NCI-H2171 (cell line): ENCODE measurements at places on chromosomes 5 and 9.

DNA sequence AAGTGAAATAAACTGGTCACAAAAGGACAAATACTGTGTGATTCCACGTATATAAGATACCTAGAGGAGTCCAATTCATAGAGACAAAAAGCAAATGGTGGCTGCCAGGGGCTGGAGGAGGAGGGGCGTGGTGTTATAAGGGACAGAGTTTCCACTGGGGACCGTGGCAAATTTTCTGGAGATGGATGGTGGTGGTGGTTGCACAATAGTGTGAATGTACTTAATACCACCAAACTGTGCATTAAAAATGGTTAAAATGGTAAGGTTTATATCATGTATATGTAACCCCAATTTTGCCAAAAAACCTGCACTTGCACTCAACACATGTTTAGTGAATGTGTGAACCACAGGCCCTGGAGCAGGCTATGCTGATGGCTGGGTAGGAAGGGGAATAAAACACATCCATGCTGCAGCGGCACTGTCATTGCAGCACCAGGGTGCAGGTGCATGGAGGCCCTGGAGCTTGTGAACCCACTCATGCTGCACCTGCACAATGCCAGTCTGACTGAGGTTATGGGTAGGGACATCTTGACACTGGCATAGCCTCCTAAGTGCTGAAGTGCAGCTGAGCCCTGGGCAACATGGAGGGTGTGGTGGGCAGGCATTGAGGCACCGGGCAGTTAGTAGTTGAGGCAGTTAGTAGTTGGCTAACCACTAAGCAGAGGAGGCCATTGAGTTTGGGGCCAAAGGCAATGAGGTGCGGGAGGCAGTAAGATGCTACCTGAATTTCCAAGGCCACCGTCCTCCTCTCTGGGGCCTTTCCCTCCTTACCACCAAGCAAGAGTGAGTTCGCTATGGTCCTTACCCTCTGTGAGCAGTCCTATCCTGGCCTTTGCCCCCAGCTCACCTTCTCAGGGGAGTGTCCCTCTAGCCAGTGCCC lies 3.5 kb upstream of the PHF2 start:
- DNase-seq = no peak

DNA sequence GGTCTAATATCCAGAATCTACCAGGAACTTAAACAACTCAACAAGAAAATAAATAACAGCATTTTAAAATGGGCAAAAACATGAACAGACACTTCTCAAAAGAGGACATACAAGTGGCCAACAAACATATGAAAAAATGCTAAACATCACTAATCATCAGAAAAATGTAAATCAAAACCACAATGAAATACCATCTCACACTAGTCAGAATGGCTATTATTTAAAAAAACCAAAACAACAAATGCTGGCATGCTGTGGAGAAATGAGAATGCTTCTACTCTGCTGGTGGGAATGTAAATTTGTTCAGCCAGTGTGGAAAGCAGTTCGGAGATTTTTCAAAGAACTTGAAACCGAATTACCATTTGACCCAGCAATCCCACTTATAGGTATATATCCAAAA lies 63.1 kb downstream of the ADAMTS6 start:
- no peak for DNase-seq

GRCh38 chr5:39270225-39270848 lies 51.0 kb upstream of the FYB1 start:
- no peak for DNase-seq

DNA sequence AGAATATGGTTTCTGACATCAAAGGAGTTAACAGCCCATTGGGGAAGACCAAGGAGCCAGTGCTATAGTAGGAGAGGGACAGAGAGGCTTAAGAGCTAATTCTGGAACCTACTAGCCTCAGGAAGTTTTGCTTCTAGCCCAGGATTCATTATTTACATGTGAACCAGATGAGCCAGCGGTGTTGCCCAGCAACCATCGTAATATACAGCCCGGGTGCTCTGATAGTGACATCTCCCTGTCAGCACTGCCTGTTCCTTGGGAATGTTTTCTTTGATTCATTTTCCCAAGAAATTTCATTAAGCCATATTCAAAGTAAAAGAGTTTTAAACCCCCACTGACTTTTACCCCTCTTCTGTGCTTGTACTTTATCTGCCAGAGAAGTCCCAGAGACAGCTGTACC lies 217.4 kb upstream of the ADAMTSL1 start:
- DNase-seq = no peak

DNA sequence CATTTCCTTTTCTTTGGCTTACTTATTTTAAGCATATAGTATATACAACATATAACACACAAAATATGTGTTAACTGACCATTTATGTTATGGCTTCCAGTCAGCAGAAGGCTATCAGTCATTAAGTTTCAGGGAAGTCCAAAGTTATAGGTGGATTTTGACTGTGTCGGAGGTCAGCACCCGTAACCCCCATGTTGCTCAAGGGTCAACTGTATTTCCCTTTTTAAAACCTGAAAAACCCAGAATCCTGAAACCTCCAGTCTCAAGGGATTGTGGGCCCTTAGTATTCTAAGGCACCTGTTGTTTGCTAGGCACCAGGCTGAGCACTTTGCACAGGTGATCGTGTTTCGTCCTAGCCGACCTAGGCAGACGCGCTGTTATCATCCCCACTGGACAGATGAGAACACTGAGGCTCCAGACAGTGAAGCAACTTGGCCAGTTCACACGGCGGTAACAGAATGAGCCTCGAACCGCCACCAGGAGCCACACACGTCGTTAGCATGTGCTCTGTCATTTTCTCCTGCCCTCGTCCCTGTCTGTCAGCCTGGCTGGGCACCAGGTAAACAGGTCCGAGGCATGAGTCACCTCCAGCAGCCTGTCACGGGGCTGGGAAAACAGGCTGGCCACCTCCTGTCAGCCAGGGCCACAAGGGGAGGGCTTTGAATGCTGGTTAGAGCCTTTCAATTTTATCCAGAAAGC lies 39.9 kb downstream of the DUSP1 start:
- no peak for DNase-seq

- DNase-seq = no peak
Observed at GRCh38 chr5:66830636-66831035, 234.4 kb downstream of the MAST4 start.

DNA sequence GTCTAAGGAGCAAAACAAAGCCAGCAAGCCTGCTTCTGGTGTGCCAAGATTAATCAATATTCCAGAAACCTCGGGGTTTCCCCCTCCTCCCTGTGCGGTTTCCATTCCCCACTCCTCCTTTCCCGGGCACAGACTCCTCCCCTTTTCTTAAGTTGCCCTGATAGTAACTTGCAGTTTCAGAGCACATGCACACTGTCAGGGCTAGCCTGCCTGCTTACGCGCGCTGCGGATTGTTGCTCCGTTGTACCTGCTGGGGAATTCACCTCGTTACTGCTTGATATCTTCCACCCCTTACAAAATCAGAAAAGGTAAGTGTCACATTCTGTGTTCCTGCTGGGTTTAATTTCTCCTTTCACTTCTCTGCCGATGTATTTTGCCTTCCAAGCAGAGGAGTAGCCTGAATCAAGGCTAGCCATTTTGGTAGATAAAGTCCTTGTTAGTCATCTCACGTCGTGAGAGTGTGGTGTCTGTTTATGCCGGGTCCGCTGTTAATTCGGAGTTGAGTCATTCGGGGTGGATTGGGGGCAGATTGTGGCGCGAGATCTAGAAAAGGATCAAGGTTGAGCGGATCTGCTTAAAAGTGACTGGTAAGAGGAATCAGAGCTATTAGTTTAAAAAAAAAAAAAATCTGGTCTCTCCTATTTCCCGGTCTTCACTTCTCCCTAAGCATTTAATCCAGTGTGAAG lies at the start of gene SLC1A3:
TSS of gene SLC1A3 (plus strand) at position 179 of the 686 bp plus-strand sequence. CDS start 1,818 bp downstream, outside the sequence.
- DNase-seq = no peak

DNA sequence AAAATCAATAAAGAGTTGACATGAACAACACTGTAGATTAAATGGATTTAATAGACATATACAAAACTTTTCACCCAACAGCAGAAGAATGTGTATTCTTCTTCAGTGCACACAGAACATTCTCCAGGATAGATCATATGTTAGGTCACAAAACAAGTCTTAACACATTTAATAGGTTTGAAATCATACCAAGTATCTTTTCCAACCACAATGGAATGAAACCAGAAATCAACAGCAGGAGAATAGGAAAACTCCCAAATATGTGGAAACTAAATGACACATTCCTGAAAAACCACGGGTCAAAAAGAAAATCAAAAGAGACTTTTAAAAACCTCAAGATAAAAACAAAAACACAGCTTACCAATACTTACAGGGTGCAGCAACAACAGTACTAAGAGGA lies 790.1 kb upstream of the ZNF608 start:
- no peak for DNase-seq

GRCh38 chr9:38756702-38757101 lies 36.8 kb upstream of the FAM240B start:
- no peak for DNase-seq

GRCh38 chr5:90131383-90132133 lies 278.0 kb downstream of the CETN3 start:
- no peak for DNase-seq

DNA sequence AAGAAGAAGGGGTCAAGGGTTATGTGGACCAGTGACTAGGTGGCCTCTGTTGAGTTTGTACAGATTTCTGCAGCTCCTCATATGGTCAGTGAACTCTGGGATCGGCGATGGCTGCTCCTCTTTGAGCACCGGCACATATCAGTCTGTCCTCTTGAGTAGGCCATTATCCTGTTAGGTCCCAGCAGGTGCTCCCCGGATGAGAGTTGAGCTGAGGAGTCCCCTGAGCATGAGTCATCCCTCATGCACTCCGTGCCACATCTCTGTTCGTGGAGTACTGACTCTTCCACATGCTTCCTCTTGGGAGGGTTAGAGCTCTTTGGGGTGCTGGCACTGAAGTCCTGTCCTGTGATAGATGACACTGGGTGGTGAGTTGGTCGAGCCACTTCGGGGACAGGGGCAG lies 143.7 kb downstream of the PTTG1 start:
- DNase-seq = no peak

DNA sequence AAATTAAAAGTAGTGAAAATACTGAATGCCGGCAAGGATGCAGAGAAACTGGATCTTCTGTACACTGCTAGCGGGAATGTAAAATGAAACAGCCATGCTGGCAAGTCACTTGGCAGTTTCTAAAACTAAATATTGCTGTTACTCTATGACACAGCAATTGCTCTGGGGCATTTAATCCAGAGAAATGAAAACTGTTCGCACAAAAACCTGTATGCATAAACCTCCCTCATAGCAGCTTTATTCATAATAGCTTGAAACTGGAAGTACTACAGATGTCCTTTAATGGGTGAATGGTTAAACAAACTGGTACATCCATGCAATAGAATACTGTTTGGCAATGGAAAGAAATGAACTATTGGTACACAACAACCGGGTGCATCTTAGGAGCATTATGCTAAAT lies 167.2 kb downstream of the ARHGAP26 start:
- no peak for DNase-seq

- DNase-seq = no peak
Observed at GRCh38 chr5:10699987-10700386, 61.0 kb downstream of the DAP start.

GRCh38 chr9:81976351-81976750 lies 12.2 kb upstream of the SPATA31D1 start:
- DNase-seq = no peak

- DNase-seq = no peak
Observed at GRCh38 chr5:62083247-62083646, 222.8 kb upstream of the KIF2A start.

DNA sequence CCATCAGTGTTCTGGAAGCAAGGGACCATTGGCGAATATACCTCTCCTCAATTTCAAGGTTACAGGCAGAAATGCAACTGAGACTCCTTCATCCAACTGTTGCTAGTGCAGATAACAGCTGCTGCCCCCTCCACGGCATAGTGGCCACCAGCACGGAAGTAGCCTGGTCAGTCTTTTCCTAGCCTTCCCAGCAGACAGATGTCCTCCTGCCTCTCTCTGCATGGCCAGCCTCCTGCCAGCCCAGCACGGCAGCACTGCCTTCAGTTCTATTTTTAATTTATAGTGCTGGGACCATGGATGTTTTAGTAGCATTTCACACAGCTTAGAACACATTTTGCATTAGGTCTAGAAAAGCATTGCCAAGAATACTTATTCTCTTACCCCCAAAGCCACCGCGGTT lies 188.6 kb downstream of the CFAP90 start:
- no peak for DNase-seq

DNA sequence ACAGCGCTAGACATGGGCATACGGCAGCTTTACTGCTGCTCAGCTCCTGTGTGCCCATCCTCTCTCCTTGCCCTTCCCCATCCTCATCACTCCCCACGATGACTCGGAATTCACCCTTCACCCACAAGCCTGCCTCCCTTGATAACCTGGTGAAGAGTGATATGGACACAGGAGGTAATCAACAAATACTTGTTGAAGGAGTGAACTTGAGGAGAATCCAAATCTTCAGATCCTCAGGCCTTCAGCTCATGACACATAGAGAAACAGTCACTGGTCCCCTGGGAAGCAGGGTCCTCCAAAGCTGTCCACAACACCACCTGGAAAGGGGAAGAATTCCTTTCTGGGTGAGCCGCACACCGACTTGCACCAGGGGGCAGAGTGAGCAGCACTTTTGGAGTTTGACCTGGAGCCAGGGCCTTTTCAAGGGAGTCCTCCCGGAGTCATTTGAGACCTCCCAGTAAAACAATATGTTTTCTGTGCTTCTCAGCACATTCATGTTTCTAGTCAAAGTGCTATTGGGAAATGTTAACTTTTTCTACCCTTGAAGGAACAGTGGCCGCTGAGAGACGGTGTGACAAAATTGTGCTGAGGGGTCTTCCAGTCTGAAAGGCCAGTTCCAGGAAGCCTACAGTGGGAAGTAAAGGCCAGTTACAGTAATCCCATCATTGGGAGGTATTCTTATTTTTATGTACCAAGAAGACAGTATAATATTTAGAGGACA lies 332.3 kb downstream of the CWC27 start:
- DNase-seq = no peak

DNA sequence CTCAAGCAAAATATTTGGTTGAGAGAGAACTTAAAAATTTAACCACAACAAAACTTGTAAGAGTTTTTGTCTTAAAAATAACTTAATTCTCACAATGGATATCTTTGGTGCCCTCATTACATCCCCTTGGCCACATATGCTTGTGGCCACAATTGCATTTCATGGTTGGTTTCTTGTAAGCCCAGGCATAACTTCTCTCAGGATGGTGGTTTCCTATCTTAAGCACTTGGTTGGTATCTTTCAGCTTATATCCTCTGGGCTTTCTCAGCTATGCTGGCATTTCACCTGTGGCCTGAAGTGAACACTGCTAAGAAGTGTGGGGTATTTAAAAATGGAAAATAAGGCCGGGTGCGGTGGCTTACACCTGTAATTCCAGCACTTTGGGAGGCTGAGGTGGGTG lies 212.4 kb upstream of the MEF2C start:
- no peak for DNase-seq

- DNase-seq = no peak
Observed at GRCh38 chr9:84711936-84712335, 42.4 kb downstream of the NTRK2 start.

GRCh38 chr5:39863926-39864552 lies 439.3 kb upstream of the DAB2 start:
- no peak for DNase-seq

GRCh38 chr9:75431375-75431774 lies 343.1 kb downstream of the OSTF1 start:
- DNase-seq = no peak

GRCh38 chr9:134165357-134166315 lies 1.3 kb upstream of the RNU6ATAC start:
- no peak for DNase-seq
